T-helper 2 cell treated with Interferon-gamma antibody and Interleukin-4, amounts not matched to agents 5 μg/mL and 100 μg/mL, for 36 hours (primary cell): ENCODE measurements at places on chromosomes 2 and 18.
A peak's percentile ranks its signal among the peaks of the same experiment; 100 is the strongest.

- DNase-seq, result peak; percentile 67
Measured at GRCh38 chr2:64522843-64523428, 1.2 kb upstream of the AFTPH start.

DNA sequence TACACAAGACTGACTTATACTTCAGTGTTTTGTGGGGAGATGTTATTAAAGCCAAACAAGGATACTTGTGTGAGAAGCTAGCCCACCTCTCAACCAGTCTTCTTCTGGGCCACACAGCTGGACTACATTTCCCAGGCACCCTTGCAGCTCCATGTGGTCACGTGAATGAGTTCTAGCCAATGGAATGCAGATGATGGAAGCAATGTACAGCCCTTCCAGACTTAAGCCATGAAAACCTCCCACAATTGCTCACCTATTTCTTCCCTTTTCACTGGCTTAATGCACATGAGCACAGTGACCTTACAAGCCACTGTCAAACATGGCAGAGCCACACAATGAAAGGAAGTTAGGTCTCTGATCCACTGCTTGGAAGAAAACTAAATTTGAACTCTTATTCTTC lies 20.4 kb upstream of the FEZ2 start:
- peak; percentile 12 for DNase-seq

- DNase-seq, result peak; percentile 44
Measured at GRCh38 chr2:27370816-27371620, 602 bp downstream of the SNX17 start.

GRCh38 chr18:68229351-68229750 lies 485.6 kb downstream of the TMX3 start:
- no peak for DNase-seq

DNA sequence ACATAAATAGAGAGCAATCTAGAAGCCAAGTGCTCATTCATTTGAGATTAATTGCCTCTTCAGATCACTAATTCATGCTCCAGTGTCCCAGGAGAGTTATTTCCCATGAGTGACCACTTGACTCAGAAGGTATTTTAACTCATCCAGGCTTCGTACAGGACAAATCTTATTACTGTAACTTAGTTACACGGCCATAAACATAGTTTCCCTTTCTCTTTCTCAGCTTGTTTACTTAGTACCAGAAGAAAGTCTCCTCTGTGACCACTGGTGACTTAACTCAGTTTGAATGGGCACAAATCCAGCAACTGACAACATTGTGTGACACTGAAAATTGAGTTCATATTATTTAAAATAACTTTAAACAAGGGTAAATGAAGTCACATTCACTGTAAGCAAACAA lies 25.3 kb downstream of the MMADHC start:
- DNase-seq, result no peak

DNA sequence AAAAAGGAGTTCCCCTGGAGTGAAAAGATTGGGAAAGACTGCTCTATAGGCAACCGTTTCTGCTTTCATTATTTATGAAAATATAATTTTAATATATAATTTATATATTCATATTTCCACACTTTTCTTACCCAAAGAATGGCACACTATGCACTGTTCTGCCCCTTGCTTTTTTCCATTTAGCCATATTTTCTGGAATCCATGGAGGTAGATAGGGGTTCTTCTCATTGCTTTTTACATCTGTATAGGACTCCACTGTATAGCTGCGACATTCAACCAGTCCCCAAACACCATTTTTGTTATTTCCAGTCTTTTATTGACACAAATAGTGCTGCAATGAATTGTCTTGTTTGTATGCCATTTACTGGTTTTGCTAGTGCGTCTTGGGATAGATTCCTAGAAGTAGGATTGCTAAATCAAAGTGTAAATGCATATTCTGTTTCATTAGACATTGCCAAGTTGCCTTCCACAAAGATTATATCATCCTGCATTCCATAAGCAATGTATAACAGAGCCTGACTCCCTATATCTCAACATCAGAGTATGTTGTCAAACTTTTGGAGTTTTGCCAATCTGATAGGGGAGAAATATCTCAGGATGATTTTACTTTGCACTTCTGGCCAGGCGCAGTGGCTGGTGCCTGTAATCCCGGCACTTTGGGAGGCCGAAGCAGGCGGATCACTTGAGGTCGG lies 26.6 kb upstream of the TCF7L1 start:
- no peak for DNase-seq

DNA sequence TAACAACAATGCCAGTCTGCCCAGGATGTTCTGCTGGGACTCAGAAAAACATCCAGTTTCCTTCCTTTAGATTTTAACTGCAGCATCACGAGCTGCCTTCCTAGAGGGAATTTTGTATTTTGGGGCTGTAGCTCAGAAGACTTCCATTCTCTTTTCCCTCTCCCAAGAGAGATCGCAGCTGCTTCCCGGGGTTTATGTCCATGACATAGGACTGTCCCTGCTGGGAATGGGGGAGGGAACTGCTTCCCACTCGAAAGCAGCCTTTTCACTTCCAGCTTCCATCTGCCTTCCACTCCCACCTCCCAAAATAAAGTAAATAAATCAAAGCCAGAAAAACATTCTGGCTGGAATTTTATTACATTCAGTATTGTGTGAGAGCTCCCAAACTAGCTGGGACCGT lies 52.4 kb downstream of the LIMS1 start:
- no peak for DNase-seq

GRCh38 chr2:47208852-47209606 lies 53.9 kb upstream of the STPG4 start:
- no peak for DNase-seq

GRCh38 chr2:10678225-10678624 lies 11.6 kb downstream of the NOL10 start:
- DNase-seq, result no peak

DNA sequence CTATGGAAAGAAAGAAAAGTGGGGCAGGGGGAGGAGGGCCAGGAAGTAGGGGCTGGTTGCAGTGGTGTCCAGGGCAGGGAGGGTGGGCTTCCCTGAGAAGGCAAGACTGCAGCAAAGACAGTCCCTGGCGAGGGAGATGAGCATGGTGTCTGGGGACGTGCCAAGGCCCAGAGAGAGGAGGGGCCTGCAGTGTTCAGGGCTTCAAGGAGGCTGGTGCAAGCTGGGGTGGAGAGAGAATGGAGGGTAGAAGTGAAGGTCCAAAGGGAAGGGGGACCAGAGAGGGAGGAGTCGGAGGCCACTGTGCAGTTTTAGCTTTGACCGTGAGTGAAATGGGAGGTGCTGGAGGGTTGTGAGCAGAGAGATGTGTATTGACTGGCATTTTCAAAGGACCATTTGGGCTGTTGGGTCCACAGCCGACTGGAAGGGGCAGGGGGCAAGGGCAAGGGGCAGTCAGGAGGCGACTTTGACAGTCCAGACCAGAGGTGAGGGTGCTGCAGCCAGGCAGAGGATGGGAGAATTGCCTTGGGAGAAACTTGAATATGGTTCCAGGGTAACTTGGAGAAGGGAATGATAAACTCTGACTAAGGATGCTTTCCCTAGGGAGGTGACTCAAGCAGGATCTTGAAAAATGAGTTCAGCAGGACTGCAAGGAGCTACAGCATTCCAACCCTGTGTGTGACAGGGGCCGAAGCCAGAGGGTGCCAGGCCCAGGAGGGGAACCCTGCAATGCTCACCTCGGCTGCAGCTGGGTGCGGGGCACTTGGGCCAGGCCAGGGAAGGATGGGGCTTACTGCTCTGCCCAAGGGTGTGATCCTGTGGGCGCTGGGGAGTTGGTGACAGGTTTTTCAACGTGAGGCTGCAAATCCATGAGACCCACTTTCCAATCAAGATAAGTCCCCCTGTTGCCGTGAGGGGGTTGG lies 177.1 kb upstream of the HAAO start:
- no peak for DNase-seq

DNA sequence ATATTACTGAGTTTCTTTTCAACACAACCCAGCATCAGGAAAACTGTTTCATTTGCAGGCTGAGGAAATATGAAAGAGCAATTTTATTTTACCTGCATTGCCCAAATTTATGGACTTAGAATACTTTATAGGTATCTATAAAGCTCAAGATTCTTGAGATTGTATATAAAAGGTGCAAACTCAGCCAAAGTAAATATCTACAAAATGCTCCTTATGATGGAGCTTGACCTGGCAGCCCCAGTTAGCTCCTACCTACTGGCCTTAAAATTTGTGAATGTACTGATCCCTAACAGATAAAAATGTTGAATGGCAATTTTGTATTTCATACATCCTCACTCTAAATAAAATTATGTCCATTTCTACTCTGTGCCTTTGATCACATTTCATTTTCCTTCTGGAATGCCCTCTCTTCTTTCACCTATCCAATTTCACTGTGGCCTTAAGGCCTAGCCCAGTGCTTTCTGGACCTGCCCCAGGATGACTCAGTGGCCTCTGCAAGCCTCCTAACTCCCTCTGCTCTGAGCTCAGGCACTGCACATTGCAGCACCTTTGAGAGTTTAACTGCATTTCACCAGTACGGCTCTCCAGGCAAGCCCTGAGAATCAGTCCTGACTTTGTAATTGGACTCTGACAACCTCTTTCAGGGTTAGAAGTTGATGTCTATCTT lies 125.9 kb downstream of the ANTXR1 start:
- no peak for DNase-seq

- no peak for DNase-seq
Measured at GRCh38 chr2:221612161-221612560, 40.1 kb upstream of the EPHA4 start.

- DNase-seq, result no peak
Measured at GRCh38 chr2:38592951-38593350, 9.8 kb downstream of the HNRNPLL start.

GRCh38 chr18:36460324-36460850 lies 162.9 kb downstream of the FHOD3 start:
- DNase-seq, result no peak

DNA sequence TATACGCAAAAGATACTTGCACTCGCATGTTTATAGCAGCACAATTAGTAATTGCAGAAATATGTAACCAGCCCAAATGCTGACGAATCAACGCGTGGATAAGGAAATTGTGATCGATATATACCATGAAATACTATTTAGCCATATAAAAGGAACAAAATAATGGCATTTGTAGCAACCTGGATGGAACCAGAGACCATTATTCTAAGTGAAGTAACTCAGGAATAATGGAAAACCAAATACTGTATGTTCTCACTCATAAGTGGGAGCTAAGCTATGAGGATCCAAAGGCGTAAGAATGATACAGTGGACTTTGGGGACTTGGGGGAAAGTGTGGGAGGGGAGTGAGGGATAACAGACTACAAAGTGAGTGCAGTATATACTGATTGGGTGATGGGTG lies 1008.0 kb upstream of the CRIM1 start:
- no peak for DNase-seq

GRCh38 chr2:97870396-97870843 lies 125.3 kb downstream of the TMEM131 start:
- DNase-seq, result peak; percentile 75

DNA sequence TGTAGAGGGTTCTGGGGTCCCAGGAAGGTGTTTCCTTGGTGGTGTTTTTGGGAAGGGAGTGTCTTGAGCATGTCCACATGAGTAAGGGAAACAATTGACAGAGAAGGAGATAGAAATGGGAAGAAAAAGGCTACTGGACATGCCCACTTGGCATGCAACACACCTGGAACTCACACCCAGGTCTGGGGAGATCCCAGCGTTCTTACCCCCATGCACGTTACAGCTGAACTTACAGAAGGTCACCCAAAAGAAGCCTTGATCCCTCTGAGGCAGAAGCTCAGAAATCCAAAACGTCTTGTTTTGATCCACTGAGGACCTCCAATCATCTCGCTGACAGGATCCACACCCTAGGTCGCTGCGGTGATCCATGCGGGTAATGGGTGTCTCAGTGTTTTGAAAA lies 142.0 kb downstream of the ZNF516 start:
- DNase-seq, result no peak

- DNase-seq, result no peak
Measured at GRCh38 chr18:67074309-67074708, 442.2 kb downstream of the DSEL start.

DNA sequence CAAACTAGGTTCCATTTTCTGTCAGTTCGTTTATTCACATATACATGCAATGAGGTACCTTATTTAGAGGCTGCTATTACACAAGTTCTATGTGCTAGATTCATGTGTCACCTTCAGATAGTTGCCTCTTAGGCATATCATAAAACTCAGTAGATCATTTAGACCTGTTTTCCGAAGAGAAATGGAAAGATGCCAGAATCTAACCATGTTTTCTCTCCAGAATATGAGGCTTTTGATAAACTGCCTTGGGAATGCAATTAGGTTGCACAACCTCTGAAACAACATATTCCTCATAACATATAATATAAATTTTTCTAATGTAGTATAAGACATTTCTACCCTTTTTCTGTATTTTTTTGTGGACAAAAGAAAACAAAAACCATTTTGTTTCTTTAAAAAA lies 108.1 kb downstream of the PRPF40A start:
- DNase-seq, result no peak

GRCh38 chr2:56009758-56010458 lies 86.3 kb upstream of the EFEMP1 start:
- no peak for DNase-seq

GRCh38 chr2:181394741-181395437 lies 62.3 kb upstream of the ITGA4 start:
- no peak for DNase-seq

- DNase-seq, result no peak
Measured at GRCh38 chr2:175947073-175947472, 55.0 kb downstream of the LNPK start.

DNA sequence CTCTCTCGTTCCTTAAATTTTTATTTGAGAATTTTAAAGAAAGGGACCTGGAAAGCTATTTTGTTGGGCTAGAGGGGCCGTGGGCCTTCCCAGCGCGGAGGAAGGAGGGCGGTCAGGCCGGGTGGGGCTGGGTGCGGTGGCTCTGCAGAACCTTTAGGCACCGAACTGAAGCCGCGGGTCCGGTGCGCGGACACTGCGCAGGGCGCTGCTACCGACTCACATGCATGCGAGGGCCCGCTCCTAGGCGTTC lies 1.6 kb upstream of the TWIST2 start:
- DNase-seq, result no peak

DNA sequence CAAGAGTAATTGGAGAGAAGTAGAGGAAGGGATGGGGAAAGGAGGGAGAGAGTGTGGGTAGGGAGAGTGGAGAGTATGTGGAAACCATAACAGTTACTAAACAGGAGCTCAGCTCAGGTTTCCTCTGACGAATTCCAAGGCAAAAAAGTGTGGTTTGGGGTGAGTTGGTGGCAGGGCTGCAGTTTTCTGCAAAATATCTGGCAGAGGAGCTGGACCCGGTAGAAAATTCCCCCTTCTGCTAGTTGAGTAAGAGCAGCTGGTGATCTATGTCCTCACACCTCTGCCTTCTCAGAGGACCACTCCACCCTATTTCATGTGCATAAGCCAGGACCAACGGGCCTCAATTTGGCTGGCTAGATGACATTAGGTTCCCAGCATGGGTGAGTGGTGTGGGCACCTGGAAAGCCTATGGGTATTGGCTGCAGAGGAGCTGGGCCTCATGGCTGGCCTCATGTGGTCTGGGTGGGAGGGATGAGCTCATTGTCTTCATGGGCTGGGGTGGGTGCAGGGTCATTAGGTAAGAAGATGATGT lies 13.2 kb downstream of the NRP2 start:
- no peak for DNase-seq

GRCh38 chr18:55362303-55362702 lies 225.7 kb downstream of the TCF4 start:
- DNase-seq, result no peak

- DNase-seq, result no peak
Measured at GRCh38 chr18:47635416-47635815, 295.0 kb downstream of the SMAD2 start.

- DNase-seq, result peak; percentile 8
Measured at GRCh38 chr2:48530033-48530811, at the start of gene STON1. STON1 (plus strand) TSS chr2:48530154; CDS start chr2:48580634, 50,480 bp downstream.

- DNase-seq, result no peak
Measured at GRCh38 chr2:191176305-191176704, 25.5 kb upstream of the STAT4 start.

GRCh38 chr2:163667064-163667887 lies 68.5 kb downstream of the FIGN start:
- DNase-seq, result no peak

GRCh38 chr2:41992671-41993434 lies 55.0 kb upstream of the PKDCC start:
- DNase-seq, result no peak
